ENCODE measurements at places on chromosomes 3 and 15. TPM values are rescaled to one million over a fixed set of nuclear protein-coding genes. Genes with fewer than 3 reads are reported as not detected.

The GOLGA8S gene
- 0.15 TPM for total RNA-seq

The TERB2 gene
- total RNA-seq, result not detected

The MESP1 gene
- total RNA-seq, result 6.4 TPM

The TSPAN3 gene
- total RNA-seq, result 130 TPM

The TRH gene
- not detected for total RNA-seq

The CYP1A1 gene
- total RNA-seq, result 0.15 TPM

The SAMD7 gene
- not detected for total RNA-seq

The CYP8B1 gene
- total RNA-seq, result 0.08 TPM

The HESX1 gene
- 1.1 TPM for total RNA-seq

The SLC24A5 gene
- not detected for total RNA-seq

DNA sequence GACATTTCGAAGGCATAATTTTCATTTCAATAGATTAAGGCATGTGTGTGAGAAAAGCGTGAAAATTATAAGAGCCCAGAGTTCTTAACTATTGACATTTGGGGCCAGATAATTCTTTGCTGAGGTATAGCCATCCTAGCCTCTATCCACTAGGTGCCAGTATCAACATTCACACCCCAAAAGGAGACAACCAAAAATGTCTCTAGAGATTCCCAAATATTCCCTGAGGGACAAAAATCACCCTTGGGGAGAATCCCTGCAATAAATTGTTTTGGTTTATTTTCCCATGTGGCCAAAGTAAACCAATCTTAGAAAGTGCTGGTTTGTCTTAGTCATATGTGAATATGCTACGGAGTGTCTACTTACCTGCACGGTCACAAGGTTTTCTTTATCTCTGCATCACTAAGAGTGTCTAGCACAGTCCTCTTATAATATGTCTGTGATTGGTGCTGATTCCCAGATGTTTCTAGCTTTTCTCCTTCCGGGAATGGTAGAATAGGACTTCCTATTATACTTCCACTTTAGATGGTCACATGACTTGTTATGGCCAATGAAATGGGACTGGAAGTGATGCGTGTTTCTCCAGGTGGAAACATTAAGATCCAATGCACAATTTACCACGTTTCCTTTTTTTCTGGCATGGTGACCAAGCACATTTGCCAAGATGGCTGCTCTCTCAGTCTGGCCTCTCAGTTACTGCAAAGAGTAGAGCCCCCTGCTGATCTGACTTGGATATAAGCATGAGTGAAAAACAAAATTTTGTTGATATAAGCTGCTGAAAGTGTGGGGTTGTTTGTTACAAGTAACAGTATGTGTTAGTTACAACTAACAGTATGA, 8.0 kb upstream of the KBTBD8 start:
- DNase-seq, result no peak

DNA sequence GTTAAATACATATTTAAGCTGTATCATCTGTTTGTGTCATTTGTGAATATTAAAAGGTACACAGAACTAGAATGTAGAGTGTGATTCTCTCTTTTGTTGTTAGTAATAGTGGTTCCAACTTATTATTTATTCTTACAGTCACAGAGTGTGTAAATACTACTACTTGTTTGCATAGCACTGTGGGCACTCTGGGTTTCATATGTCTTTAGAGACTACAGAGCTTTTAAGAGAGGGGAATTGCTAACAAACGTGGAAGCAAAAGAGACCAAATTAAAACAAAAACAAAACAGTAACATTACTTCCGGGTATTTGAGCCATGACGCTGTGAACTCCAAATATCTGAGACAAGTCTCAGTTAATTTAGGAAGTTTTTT, 828.0 kb upstream of the DPPA4 start:
- DNase-seq, result no peak

DNA sequence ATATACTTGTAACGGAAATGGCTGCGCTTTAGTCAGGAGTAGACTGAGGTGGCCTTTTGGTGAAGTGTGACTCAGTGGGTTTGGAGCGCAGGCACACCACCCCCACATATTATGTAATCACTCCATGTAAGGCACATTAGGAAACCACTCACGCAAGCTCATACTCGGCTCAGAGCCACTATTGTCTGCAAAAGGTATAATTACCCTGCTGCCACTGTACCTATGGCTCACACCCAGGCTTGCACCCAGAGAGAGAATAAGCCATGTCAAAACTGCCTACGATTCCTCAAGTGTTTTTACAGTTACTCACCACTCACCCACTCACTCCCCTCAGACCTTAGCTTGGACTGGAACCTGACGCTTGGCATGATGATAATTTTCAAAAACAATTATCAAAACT, 611.9 kb upstream of the CCDC54 start:
- DNase-seq, result no peak

GRCh38 chr3:195550723-195551122, 7.6 kb upstream of the PPP1R2 start:
- no peak for DNase-seq

- DNase-seq, result no peak
Measured at GRCh38 chr3:42707620-42708355, 5.2 kb upstream of the HHATL start.

DNA sequence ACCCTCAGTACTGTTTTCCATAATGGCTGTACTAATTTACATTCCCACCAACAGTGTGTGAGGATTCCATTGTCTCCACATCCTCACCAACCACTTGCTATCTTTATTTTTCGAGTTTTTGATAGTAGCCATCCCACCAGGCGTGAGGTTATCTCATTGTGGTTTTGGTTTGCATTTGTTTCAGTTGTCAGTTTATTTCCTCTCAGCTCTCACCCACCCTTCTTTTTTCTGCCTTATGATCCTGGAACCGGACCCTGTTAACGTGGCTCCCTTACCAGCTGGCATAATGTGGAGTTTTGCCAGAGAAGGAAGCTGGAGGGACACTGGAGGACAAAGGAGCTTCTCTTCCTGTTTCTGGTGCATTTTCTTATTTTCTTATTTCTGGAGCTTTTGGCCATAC, 25.1 kb upstream of the SH3GL3 start:
- DNase-seq, result no peak

DNA sequence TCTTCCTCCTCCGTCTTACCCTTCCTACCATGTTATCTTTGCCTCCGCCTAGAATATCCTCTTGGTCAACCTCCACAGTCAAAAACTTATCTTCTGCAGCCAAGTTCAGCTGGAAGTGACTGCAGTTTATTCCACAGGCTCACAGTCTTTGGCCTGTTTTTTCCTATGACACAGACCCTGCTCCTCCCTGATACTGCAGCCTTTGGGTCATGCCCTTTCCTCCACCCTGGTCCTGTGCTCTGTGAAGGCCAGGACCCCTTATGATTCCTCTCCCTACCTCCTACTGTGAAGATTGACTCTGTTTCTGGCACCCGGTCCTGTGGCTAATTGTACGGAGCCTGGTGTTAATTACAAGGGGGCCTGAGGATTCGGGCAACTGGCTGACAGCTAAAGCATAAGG, 49.3 kb upstream of the SCN5A start:
- DNase-seq, result no peak

GRCh38 chr15:78947506-78947905, 2.7 kb upstream of the CTSH start:
- DNase-seq, result no peak

DNA sequence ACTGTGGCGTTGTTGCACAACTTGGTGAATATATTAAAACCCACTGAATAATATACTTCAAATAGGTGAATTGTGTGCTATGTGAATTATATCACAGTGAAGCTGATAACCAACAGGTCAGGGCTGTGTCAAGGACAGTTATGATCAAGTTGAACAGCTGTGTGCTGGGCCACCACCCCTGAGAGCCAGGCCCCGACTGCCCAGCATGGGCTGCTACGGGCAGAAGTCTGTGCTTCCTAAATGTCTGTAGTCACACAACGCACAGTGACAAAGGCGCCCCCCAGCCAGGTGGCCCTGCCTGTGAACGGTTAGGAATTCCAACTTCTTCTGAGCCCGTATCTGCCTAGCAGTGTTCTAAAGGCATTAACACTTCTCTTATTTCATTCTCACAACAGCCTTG, 32.8 kb downstream of the TKT start:
- DNase-seq, result no peak

DNA sequence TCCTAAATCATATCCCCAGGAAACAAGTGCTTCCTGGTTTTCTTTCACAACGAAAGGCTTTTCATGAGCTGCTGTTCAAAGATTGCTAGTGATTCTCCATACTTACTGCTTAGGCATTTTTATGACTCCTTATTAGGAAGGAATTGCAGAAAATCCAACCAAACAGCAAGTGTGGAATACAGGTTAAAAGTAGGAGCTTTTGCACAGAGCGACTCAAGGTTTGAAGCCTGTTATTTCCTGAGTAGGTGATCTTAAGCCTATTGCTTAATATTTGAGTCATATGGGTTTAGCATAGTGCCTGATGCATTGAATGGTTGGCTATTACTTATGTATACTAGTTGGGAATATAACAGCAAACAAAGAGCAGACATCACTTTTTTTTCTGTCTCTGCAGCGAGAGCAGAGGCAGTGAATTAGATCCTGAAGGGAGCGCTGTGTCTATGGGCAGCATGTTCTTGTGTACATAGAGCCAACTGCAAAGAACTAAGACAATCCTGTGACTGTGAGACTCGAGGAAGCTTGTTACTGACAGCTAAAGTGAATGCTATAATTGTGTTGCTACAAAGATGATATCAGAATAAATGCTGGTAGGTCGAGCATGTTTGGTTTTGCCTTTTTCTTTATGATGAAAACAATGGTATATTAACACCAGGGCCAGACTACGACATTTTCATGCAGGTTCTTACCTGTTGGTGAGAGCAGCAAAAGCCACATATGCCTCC, 6.3 kb downstream of the TM4SF1 start:
- peak; percentile 58 for DNase-seq

GRCh38 chr3:33914212-33914611, 115.8 kb downstream of the PDCD6IP start:
- DNase-seq, result no peak

DNA sequence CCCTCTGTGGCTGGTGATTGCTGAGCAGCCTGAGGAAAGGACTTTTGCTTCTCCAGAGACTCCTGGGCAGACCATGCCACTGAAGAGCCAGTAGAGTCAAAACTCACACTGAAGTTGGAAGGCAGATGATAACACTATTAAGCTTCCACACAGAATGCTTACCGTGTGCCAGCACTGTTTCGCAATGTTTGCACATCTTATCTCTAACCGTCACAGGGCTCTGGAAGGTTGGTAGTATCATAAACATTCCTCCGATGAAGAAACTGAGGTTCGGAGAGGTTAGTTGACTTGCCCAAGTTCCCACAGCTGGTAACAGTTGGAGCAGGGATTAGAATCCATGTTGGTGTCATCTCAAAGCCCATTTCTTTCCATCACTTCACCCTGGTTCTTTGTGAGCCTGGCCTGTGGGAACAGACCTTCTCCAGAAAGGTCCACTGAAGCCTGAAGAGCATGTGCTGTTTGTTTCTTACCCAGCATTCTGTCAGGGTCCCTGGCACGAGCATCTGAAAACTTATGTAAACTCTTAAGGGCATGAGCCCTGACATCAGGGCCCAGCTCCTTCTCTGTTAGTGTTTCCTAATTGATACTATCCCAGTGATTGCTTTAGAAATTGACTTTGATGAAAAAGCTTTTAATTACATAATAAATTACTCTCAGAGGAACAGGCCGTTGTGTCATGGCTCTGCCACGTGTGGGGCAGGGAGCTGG, 77.0 kb upstream of the PRR23C start:
- DNase-seq, result no peak

- no peak for DNase-seq
Measured at GRCh38 chr15:26298659-26299170, 435.6 kb upstream of the ATP10A start.

GRCh38 chr3:119181765-119182164, 8.4 kb downstream of the UPK1B start:
- DNase-seq, result no peak

DNA sequence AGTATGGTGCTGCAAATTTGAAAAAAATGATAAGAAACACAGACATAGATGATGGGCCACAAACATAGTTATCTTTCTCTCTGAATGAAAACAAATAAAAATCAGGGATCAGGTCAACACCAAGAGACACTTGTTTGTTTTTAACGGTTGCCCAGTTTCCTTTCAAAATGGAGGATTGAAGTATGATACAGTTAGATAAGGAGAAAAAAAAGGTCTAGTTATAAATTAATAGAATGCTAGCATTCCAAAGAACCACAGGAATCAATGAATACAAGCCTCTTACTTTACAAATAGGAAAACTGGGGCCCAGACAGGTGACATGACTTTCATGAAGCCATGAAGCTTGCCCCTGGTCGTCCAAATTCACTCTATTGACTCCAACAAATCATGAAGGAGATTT, 305.1 kb downstream of the ZNF621 start:
- no peak for DNase-seq

- no peak for DNase-seq
Measured at GRCh38 chr3:13353506-13353905, 66.6 kb downstream of the NUP210 start.

DNA sequence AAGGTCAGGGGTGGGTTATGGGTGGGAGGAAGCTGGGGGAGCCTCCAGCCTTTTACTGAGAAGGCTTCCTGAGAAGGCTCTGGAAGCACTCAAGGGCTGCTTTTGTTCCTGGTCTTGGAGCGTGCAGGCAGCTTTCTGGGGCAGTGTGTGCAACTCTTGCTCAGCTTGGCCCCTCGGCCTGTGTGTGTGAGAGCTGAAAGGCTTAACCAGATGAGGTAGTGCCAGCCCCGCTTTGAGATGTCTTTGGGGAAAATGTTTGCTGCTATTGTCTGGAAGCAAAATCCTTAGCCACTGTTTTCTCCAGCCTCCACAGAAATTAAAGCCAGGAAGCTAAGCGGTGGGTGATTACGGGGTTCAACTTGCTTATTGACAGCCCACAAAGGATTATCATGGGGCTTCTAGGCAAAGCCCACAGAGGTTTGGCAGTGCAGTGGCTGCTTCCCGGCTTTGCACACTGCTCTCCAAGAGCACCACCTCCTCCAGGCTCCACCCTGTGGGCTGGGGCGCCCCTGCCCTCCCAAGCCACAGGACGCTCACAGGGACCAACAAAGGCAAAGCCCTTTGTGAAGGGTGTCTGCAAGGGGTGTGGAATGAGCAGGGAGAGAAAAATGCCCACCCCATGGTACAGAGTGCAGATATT, 121.7 kb upstream of the TLE3 start:
- DNase-seq, result no peak

- no peak for DNase-seq
Measured at GRCh38 chr15:85858586-85859375, 64.1 kb upstream of the KLHL25 start.

DNA sequence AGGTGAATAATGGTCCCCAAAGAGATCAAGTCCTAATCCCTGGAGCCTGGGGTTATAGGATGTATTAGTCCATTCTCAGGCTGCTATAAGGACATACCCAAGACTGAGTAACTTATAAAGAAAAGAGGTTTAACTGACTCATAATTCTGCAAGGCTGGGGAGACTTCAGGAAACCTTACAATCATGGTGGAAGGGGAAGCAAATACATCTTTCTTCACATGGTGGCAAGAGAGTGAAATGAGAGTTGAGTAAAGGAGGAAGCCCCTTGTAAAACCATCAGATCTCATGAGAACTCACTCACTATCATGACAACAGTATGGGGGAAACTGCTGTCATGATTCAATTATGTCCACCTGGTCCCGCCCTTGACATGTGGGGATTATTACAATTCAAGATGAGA, 142.9 kb upstream of the ANKRD28 start:
- DNase-seq, result no peak

GRCh38 chr3:101536266-101536665, 23.3 kb upstream of the SENP7 start:
- no peak for DNase-seq

GRCh38 chr15:70160267-70160666, 62.5 kb upstream of the TLE3 start:
- peak; percentile 35 for DNase-seq

- no peak for DNase-seq
Measured at GRCh38 chr3:74832925-74833324, 218.5 kb upstream of the CNTN3 start.
